ENCODE measurements at places on chromosomes 12 and 14. TPM values are rescaled to one million over a fixed set of nuclear protein-coding genes. Genes with fewer than 3 reads are reported as not detected.

Gene ATXN7L3B
- 30.6 TPM for total RNA-seq

Gene RNASE13
- not detected for total RNA-seq

Gene TRHDE
- 0.87 TPM for total RNA-seq

Gene ACVRL1
- 1.3 TPM for total RNA-seq

Gene KRT75
- not detected for total RNA-seq

Gene SERPINA3
- 1.3 TPM for total RNA-seq

Gene TAS2R19
- 3.1 TPM for total RNA-seq

Gene TCP11L2
- total RNA-seq = 27.4 TPM

Gene IL22
- not detected for total RNA-seq

Gene ERH
- 255 TPM for total RNA-seq

Gene CD27
- not detected for total RNA-seq

DNA sequence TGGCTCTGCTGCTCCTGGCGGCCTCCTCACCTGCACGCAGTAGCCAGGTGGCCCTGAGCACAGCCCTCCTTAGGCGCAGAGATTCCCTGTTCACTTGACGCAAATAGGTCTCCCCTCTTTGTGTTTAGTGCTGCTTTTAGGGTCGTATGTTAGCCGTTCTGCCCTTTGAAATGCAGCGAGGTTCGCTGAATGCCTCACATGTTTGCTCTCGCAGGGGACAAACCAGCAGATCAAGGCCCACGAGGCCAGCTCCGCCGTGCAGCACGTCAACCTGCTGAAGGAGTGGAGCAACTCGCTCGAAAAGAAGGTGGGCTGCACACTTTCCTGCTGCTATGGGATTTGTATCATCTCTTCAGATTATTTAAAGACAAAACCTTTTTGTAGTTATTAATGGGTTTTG is 31.4 kb upstream of the AMN start:
- H3K27ac ChIP-seq = no peak overlapping the region
- no peak overlapping the region for H3K4me3 ChIP-seq
- H3K27me3 ChIP-seq = no peaks in the 10 kb centered on the region
- peaks cover 23% of the 10 kb centered on the region for H3K36me3 ChIP-seq

DNA sequence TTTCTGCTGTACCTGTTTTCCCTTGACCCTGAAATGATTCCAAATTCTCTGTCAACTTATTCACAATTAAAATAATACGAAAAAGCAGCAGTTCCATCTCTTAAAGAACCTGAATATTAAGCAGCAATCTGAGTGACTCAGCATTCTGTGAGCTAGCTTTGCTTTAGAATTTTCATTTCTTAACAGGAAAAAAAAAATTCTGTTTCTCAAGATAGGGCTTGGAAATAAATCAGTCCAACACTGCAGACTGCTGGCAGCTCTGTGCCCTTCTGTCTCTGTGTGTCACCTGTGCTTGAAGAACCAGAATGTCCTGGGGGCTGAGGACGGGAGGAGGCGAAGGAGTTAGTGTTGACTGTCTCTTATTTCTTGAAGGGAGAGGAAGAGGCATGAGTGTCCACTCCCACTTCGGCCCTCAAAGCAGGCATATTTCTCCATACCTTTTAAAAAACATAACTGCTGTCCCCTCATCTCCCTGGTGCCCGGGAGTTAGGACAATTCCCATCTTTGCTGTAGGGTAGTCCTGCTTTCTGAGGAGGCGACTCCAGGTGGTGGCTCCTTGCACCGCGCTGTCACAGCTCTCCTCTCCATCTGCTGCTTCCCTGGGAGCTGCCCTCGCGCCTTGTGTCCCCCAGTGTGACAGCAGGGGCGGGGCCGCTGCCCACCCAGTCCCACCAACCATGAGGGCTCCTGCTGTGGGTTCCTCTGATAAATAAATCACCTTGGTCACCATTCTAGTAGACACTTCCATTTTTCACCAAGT is 203.1 kb downstream of the CALM1 start:
- H3K36me3 ChIP-seq = no peaks in the 10 kb centered on the region
- DNase-seq = no peak
- no peak overlapping the region for H3K27ac ChIP-seq
- no peaks in the 10 kb centered on the region for H3K4me1 ChIP-seq
- no peaks in the 10 kb centered on the region for H3K27me3 ChIP-seq

GRCh38 chr14:70780396-70781075 is 28.8 kb downstream of the MAP3K9 start:
- no peak overlapping the region for H3K27ac ChIP-seq
- no peaks in the 10 kb centered on the region for H3K36me3 ChIP-seq
- no peak for DNase-seq
- no peaks in the 10 kb centered on the region for H3K27me3 ChIP-seq

- DNase-seq = no peak
- no peaks in the 10 kb centered on the region for H3K27me3 ChIP-seq
- H3K36me3 ChIP-seq = no peaks in the 10 kb centered on the region
- no peaks in the 10 kb centered on the region for H3K4me1 ChIP-seq
- no peak overlapping the region for H3K4me3 ChIP-seq
Measured at GRCh38 chr12:28991626-28992025, 157.5 kb upstream of the FAR2 start.

- H3K4me1 ChIP-seq = peaks cover 20% of the 10 kb centered on the region
- no peaks in the 10 kb centered on the region for H3K27me3 ChIP-seq
- H3K27ac ChIP-seq = peak overlapping the region; percentile 97
- DNase-seq = peak; percentile 97
- no peak overlapping the region for H3K4me3 ChIP-seq
- H3K36me3 ChIP-seq = no peaks in the 10 kb centered on the region
Measured at GRCh38 chr14:51539571-51540037, 112.1 kb upstream of the FRMD6 start.

GRCh38 chr14:95098984-95099599 is 58.2 kb downstream of the DICER1 start:
- H3K27ac ChIP-seq = no peak overlapping the region
- peak; percentile 31 for DNase-seq
- H3K4me3 ChIP-seq = no peak overlapping the region

GRCh38 chr12:80443974-80444666 is at the start of gene PTPRQ:
Gene PTPRQ (plus strand): TSS chr12:80444235. CDS start chr12:80444346, 111 bp downstream.
- peaks cover 21% of the 10 kb centered on the region for H3K4me1 ChIP-seq
- H3K27me3 ChIP-seq = no peaks in the 10 kb centered on the region
- H3K27ac ChIP-seq = no peak within 1 kb of the TSS
- no peak within 1 kb of the TSS for H3K4me3 ChIP-seq
- H3K36me3 ChIP-seq = no peaks in the 10 kb centered on the region

GRCh38 chr12:92747151-92747550 is 44.4 kb downstream of the PLEKHG7 start:
- H3K4me1 ChIP-seq = peaks cover 16% of the 10 kb centered on the region
- H3K27ac ChIP-seq = peak overlapping the region; percentile 87
- no peak for DNase-seq
- no peaks in the 10 kb centered on the region for H3K27me3 ChIP-seq

GRCh38 chr12:121250359-121250758 is 40.4 kb downstream of the P2RX4 start:
- H3K4me3 ChIP-seq = no peak overlapping the region
- no peak for DNase-seq
- peaks cover 7% of the 10 kb centered on the region for H3K36me3 ChIP-seq
- no peak overlapping the region for H3K27ac ChIP-seq

- peaks cover 44% of the 10 kb centered on the region for H3K4me1 ChIP-seq
- peak; percentile 94 for DNase-seq
- peak overlapping the region; percentile 29 for H3K27ac ChIP-seq
- H3K36me3 ChIP-seq = no peaks in the 10 kb centered on the region
Measured at GRCh38 chr12:103855036-103855712, 14.1 kb upstream of the NT5DC3 start.

DNA sequence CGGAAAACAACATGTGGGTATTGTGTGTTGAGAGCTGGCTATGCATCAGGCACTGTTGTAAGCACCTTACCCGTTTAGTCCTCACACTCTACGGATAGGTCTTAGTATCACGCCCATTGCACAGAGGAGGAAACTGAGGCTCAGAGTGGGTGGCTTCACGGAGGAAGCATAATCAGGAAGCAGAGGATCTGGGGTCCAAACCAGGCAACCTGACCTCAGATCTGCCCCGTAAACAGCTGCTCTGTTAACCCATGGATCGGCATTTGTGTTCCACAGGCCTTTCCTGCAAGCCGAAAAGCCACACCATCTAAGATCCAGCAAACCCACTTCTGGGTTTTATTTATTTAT is 107.9 kb downstream of the SCARB1 start:
- no peaks in the 10 kb centered on the region for H3K36me3 ChIP-seq
- H3K27me3 ChIP-seq = peaks cover 3% of the 10 kb centered on the region
- no peak for DNase-seq
- H3K4me1 ChIP-seq = peaks cover 19% of the 10 kb centered on the region

- H3K4me1 ChIP-seq = no peaks in the 10 kb centered on the region
- peaks cover 4% of the 10 kb centered on the region for H3K36me3 ChIP-seq
- H3K27ac ChIP-seq = no peak overlapping the region
- H3K27me3 ChIP-seq = no peaks in the 10 kb centered on the region
- no peak overlapping the region for H3K4me3 ChIP-seq
Measured at GRCh38 chr14:35750202-35750904, 58.7 kb downstream of the RALGAPA1 start.

GRCh38 chr14:68020493-68020892 is 200.9 kb downstream of the RAD51B start:
- H3K27me3 ChIP-seq = no peaks in the 10 kb centered on the region
- DNase-seq = no peak

GRCh38 chr14:51431741-51432140 is 191.7 kb downstream of the TMX1 start:
- H3K27ac ChIP-seq = no peak overlapping the region
- no peaks in the 10 kb centered on the region for H3K27me3 ChIP-seq
- H3K4me3 ChIP-seq = no peak overlapping the region

GRCh38 chr12:51977320-51977753 is 25.8 kb downstream of the ACVR1B start:
- no peak overlapping the region for H3K27ac ChIP-seq
- H3K4me3 ChIP-seq = no peak overlapping the region
- H3K27me3 ChIP-seq = no peaks in the 10 kb centered on the region

GRCh38 chr14:33857650-33858049 is 93.2 kb downstream of the EGLN3 start:
- H3K27me3 ChIP-seq = no peaks in the 10 kb centered on the region
- H3K4me1 ChIP-seq = no peaks in the 10 kb centered on the region
- H3K27ac ChIP-seq = no peak overlapping the region
- H3K4me3 ChIP-seq = no peak overlapping the region
- no peaks in the 10 kb centered on the region for H3K36me3 ChIP-seq
- DNase-seq = no peak

DNA sequence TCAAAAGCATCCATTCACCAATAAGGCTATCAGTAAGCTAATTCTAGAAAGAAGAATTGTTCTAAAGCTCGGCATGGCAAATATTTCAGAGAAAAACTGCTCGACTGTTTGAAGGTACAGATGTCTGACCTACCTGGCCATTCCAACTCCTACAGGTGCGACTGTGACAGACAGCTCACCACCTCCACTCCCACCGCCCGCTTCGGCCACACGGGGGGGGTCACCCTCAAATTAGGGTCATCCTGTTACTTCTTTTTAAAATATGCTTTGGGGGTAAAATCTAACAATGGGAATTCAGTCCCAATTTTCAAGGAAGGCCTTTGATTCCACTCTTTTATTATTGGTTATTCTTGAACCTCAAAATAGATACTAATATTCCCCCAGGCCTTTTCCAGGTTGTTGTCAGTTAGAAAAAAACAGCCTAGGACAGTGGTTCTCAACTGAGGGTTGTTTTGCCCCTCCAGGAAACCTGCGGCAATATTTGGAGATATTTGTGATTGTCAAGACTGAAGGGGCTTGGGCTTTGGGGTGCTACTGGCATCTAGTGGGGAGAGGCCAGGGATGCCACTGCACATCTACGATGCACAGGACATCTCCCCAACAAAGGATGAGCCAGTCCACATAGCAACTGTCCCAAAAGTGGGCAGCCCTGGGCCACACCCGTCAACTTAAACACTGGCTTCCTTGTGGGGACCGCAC is 81.2 kb downstream of the BCL11B start:
- peaks cover 10% of the 10 kb centered on the region for H3K4me1 ChIP-seq
- H3K4me3 ChIP-seq = no peak overlapping the region
- peaks cover 25% of the 10 kb centered on the region for H3K27me3 ChIP-seq
- DNase-seq = no peak
- H3K27ac ChIP-seq = no peak overlapping the region
- H3K36me3 ChIP-seq = no peaks in the 10 kb centered on the region

DNA sequence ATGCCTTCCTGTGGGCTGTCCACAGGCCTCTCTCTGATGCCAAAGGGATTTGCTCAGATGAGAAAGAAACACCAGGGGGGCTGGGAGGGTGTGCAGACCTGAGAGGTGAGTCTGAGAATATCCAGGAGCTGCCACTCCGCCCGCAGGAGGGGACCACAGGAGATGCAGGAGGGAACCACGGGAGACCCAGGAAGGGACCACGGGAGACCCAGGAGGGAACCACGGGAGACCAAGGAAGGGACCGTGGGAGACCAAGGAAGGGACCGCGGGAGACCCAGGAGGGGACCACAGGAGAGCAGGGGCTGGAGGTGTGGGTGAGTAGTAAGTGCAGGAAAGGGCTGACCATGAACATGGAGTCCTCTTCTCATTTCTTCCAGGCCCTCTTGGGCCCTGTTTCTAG is 74.6 kb upstream of the SFSWAP start:
- no peaks in the 10 kb centered on the region for H3K36me3 ChIP-seq
- no peak overlapping the region for H3K4me3 ChIP-seq
- H3K27me3 ChIP-seq = no peaks in the 10 kb centered on the region
- DNase-seq = no peak

DNA sequence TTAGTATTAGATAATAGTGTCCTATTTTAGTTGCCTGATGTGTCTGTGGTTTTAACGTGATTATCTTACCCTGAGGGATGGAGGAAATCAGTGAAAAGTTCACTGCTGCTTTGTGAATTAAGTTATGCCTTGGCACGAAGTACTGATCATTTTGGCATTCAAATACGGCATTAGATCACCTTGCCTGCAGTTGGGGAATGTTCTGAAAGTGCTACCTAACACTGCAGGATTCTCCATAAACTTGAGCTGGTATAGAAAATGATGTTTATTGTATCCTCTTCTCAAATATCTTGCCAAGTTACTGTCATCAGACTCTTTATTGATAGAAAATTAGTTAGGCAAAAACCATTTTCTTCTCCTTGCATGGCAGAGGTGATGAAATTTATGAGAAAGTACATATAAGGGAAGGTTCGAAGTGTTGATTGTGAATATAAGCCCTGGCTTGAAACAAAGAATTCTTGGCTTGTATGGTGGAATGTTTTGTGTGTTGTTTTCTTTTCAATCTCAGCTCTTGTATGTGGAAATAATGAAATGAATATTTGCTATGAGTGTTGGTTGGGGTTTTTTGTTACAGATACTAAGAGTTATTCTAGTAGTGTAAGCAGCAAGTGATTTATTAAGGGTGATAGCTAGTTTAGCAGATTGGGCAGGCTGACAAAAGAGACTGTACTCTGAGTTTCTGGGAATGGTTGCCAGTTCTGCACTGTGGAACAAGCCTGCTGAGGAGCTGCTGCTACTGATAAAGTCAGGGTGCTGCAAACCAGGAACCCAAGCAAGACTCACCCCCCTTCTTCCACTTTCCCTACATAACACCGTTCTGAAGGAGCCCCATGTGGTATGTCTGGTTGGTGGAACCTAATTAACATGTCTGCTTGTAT is 448.3 kb downstream of the PCNX1 start:
- H3K4me1 ChIP-seq = peaks cover 15% of the 10 kb centered on the region
- peak overlapping the region; percentile 3 for H3K4me3 ChIP-seq
- H3K27ac ChIP-seq = peak overlapping the region; percentile 35
- H3K36me3 ChIP-seq = peaks cover 5% of the 10 kb centered on the region
- H3K27me3 ChIP-seq = no peaks in the 10 kb centered on the region

GRCh38 chr12:28899951-28900350 is 249.1 kb upstream of the FAR2 start:
- peak; percentile 99 for DNase-seq
- H3K4me3 ChIP-seq = no peak overlapping the region
- H3K36me3 ChIP-seq = no peaks in the 10 kb centered on the region
- H3K27me3 ChIP-seq = no peaks in the 10 kb centered on the region
- H3K27ac ChIP-seq = peak overlapping the region; percentile 79

GRCh38 chr12:131971226-131971625 is 21.5 kb downstream of the EP400 start:
- no peaks in the 10 kb centered on the region for H3K27me3 ChIP-seq
- H3K4me3 ChIP-seq = no peak overlapping the region
- H3K27ac ChIP-seq = no peak overlapping the region
- no peak for DNase-seq

All from astrocyte (in vitro differentiated cells and primary cell).